Stimulated activated CD8-positive, alpha-beta memory T cell treated with anti-CD3 and anti-CD28 coated beads, Interleukin-15, amount 100 ng/mL, for 24 hours (primary cell): ENCODE measurements at places on chromosomes 1 and 21.

DNA sequence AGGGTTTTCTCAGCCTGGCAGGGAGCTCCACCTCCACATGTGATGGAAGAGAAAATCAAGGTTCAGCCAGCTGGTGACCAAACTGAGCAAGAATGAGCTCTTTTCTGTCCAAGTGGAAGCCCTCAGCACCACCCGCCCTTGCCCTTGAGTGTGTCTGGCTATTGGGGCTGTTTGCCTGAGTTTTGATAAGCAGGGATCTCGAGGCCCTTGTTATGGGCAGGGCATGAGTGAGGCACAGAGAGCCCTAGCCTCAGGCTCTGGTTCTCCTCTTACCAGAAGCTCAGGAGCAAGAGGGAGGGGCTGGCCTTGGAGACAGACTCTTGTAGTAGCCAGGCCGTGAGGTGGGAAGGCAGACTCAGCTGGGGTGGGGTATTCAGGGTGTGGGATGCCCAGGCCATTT is 37.5 kb upstream of the ARF1 start:
- DNase-seq, result no peak

DNA sequence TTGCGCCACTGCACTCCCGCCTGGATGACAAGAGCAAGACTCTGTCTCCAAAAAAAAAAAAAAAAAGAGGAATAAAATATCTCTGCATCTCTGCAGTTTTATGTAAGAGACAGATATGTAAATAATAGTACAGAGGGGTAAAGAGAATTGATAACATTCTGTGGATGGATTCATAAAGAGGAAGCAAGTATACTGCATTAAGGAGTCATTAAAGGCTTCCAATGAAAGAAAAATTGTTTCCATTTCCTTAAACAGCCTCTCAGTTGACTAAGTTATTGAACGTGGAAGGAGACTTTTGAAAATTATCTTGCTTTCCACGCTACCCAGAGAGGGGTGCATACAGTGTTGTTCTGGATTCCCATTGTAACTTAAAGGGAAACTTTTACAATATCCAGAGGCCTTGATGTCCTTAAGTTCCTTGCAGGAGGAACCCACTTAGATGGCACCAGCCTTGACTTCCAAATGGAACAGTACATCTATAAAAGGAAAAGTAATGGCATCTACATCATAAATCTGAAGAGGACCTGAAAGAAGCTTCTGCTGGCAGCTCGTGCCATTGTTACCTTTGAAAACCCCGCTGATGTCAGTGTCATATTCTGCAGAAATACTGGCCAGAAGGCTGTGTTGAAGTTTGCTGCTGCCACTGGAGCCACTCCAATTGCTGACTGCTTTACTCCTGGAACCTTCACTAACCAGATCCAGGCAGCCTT is 13.8 kb downstream of the CEP350 start:
- DNase-seq, result no peak

DNA sequence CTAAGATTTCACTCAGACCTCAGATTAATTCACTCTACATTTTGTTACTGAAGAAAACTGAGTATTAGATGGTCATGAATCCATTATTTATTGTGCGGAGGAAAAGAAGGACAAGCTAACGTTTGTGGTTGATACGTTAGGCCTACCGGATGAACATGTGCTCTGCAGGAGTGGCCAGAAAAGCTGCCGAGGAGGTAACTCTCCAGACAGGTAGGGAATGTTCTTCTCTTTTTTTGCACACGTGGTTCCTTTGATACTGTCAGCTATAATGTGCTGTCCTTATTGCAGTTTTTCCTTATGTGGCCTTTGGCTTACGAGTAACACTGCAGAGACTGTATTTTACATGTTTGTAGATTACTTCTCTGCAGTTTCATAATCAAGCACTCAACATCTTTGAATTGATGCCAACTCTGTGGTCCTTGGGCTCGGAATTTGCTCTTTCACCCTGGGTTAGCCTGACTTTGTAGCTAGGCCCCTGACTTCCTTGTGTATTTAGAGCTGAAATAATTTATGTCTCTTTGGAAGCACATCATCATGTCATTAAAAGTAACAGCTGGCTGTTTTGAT is 13.6 kb downstream of the MTR start:
- no peak for DNase-seq

- DNase-seq, result no peak
Measured at GRCh38 chr1:23352096-23352695, 8.1 kb upstream of the HNRNPR start.

DNA sequence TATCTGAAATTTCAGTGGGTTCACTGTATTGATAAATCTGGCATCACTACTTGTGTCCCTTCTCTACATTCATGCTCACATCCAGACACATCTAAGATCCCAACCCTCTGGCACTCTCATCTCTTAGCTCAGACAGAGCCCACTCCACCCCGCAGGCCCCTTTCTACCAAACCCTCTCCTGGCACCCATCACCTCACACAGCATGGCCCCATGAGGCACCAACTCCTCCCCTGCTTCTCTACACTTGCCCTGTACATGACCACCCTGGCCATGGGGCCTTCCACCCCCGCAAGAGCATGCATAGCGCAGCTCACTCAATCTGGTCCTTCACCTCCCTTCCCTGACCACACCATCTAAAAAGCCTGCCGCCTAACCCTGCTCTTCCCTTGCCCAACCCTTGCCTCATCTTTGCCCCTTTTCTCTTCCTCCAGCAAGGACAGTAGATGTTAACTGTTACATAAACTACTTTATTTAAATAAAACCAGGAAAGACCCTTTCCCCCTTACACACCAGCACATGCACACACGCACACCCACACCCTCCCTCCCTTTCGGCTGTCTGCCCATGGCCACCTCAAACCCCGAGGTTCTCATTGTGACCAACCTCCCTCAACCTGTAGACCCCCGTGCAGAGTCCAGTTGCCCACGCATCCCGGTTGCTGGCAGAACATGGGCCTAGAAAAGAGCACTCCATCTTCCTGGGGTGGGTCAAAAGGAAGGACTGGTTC is 15.6 kb downstream of the SH3BP5L start:
- no peak for DNase-seq

- DNase-seq, result no peak
Measured at GRCh38 chr1:209156991-209157390, 426.5 kb upstream of the CAMK1G start.
